ENCODE measurements at places on chromosomes 16 and 17. TPM values are rescaled to one million over a fixed set of nuclear protein-coding genes. Genes with fewer than 3 reads are reported as not detected.

VASN gene
- 7.5 TPM for total RNA-seq

TEDC2 gene
- total RNA-seq, result 22.2 TPM

CCDC92B gene
- total RNA-seq, result 0.15 TPM

IL17C gene
- total RNA-seq, result not detected

RNF43 gene
- 0.17 TPM for total RNA-seq

ZFP3 gene
- 1.1 TPM for total RNA-seq

KRT27 gene
- total RNA-seq, result not detected
